ENCODE measurements at places on chromosomes 3 and 15.

- no peak for DNase-seq
These were observed 30.0 kb downstream of the CCNL1 start for GRCh38 chr3:157129803-157130466.

DNA sequence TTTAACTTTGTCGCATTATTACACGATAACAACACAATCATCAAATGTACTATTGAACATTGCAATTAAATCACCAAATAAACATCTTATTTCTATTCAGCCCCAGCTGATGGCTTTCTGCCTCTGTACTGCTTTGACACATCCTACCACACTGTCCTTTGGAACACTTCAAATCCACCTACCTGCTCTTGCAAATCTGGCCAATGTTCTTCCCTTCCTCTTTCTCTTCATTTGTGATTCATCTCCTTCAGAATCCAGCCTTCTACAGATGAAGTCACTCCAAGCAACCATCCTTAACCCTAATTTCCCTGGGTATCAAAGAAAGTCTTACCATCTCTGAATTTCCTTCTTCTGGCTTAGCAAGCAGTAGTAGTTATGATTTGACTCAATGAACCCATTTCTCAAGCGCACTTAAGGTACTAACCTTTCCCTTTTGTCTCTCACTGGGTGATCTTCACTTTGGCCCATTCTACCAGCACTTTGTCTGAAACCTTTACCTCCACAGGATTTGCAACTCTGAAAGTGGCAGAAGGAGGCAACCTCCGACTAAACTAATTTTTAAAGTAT, 502.9 kb downstream of the FOXP1 start:
- no peak for DNase-seq

DNA sequence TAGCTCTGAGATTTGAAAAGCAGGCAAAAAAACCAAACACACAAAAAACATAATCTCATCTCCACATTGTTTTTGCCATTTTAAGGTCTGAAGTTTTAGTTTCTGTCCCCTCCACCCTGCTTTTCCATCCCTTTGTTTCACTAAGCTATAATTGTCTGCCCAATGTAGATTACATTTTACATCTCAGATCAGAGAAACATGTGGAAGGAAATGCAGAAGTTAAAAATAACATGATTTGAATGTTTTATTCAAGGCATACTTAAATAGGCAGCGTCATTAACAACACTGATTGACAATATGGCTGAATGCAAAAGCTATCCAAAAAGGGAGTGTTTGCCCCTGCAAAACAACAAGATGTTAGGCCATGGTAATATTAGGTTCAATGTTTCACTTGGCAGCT, 448.1 kb upstream of the ZNF385D start:
- no peak for DNase-seq

- DNase-seq, result no peak
These were observed 53.6 kb downstream of the MAP3K13 start for GRCh38 chr3:185416513-185416912.

- DNase-seq, result no peak
These were observed 289.7 kb upstream of the TPM1 start for GRCh38 chr15:62752657-62753517.

GRCh38 chr3:171955598-171955997, 83.8 kb upstream of the FNDC3B start:
- DNase-seq, result no peak

DNA sequence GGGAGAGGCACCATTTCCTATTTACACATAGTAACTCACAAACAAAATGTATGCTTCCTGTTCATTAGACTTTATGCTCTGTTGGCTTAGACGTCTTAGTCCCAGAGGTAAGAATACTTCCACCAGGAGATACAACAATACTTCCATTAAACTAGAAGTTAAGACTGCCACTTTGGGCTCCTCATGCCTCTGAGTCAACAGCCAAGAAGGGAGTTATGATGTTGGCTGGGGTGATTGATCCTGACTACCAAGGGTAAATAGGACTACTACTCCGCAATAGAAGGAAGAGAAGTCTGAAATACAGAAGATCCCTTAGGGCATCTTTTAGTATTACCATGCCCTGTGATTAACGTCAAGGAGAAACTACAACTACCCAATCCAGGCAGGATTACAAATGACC, 43.5 kb upstream of the ABI3BP start:
- no peak for DNase-seq

- DNase-seq, result no peak
These were observed 841 bp downstream of the SLC6A20 start for GRCh38 chr3:45795509-45795881.

DNA sequence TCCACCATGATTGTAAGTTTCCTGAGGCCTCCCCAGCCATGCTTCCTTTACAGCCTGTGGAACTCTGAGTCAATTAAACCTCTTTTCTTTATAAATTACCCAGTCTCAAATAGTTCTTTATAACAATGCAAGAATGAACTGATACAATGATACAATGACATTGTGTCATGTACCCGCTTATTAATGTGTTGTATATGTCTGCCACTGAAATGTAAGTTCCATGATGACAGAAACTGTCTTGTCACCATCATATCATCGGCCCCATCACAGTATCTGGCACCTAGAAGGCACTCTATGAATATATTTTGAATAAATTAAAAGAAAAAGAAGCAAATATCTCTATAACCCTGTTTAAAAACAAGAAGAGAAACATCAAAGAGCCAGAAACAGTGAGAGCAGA, 29.6 kb downstream of the FEZF2 start:
- no peak for DNase-seq

- no peak for DNase-seq
These were observed 27.2 kb downstream of the BCL2A1 start for GRCh38 chr15:79943820-79944219.

GRCh38 chr3:150738688-150739087, 24.3 kb downstream of the SIAH2 start:
- no peak for DNase-seq

DNA sequence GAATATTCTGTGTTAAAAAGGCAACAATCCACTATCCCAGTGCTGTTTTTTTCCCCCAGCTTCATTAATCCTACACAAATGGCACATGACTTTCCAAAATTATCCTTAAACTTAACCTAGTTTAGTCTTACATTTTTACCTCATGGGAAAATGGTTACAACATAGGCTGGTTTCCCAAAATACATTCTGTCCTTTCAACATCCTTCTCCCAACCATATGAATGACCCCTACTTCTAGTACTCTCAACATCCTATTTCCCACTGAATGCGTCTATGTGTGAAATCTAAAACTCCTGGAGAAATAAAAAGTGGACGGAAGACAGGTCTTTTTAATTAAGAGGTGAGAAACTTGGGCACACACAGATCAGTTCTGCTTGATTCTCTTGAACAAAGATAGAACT, 33.3 kb downstream of the ATOSA start:
- no peak for DNase-seq

DNA sequence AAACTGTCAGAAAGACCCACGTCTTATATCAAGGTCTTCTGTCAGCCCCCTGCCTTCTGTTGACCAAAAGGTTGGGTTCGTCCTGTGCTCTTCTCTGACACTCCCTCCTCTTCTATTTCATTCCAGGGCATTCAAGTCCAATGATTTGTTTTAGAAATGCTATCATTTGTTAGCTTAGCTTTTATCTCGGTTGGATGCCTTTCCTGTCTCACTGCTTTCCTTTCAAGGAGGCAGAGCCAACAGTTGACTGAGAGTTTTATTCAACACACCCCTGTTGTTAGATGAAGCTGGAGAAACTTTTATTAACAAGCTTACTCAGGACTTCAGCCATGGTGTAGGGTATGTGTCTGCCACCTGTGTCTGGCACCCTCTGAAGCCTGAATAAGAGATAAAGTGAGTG, 112.0 kb upstream of the SLC7A14 start:
- no peak for DNase-seq

- DNase-seq, result no peak
These were observed 367.5 kb downstream of the MECOM start for GRCh38 chr3:169295912-169296570.

DNA sequence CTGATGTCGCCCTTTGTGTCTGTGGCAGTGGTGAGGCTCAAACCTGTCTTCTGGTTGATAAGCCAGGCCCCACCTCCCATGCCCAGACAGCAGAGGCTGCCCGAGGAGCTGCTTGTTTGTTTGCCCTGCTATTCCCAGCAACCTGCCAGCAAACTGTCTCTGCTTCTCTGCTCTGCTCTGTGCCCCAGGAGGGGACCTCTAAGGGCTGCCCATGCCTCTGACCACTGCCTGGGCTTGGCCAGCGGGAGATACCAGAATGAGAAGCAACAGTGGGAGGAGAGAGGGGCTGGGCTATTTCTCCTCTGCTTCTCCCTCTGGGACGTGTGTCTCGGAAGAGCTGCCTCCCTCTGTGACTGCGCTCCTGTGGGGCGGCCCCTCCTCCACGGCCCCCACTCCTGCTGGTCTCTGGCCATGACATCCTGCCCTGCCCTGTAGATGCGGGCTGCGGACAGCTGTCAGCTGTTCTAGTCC, 213.1 kb downstream of the RPLP1 start:
- DNase-seq, result no peak

GRCh38 chr3:49723296-49723627, 489 bp downstream of the GMPPB start:
- DNase-seq, result peak; percentile 20

- no peak for DNase-seq
These were observed 56.2 kb downstream of the SH3BP5 start for GRCh38 chr3:15276028-15276724.

GRCh38 chr3:133996996-133997395, 32.7 kb downstream of the SLCO2A1 start:
- DNase-seq, result no peak

GRCh38 chr3:32632533-32633265, 52.3 kb upstream of the CNOT10 start:
- no peak for DNase-seq

DNA sequence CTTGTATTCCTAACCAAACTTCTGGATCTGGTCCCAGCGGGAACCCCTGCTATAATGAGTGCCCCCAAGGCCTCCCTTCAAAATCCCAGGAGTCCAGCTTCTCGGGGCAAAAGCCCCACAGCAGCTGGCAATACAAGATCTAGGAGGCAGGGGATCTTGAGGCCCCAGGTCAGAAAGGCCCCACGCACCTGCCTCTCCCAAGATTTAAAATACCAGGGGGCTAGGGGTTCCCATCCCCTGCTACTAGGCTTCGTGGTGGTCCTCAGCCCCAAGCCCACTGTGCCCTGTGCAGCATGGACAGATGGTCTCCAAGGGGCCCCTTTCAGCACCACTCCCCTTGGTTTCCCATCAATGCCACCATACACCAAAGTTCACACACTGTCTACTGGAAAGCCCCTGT, 15.8 kb upstream of the CYP11A1 start:
- DNase-seq, result no peak

GRCh38 chr3:48564022-48564421, 441 bp upstream of the UCN2 start:
- peak; percentile 30 for DNase-seq

- DNase-seq, result no peak
These were observed 37.7 kb downstream of the PLD1 start for GRCh38 chr3:171772427-171773056.

DNA sequence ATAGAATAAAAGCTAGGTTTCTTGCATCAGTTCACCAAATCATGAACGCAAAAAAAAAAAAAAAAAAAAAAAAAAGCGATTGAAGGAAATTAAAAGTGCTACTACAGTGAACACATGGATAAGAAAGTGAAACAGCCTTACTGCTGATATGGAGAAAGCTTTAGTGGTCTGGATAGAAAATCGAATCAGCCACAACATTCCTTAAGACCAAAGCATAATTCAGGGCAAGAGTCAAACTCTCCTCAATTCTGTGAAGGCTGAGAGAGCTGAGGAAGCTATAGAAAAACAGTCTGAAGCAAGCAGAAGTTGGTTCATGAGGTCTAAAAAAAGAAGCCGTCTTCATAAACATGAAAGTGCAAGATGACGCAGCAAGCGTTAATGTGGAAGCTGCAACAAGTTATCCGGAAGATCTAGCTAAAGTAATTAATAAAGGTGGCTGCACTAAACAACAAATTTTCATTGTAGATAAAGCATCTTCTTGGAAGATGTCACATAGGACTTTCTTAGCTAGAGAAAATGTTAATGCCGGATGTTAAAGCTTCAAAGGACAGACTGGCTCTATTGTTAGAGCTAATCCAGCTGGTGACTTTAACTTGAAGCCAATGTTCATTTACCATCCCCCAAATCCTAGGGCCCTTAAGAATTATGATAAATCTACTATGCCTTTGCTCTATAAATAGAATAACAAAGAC, 19.2 kb downstream of the P3H2 start:
- no peak for DNase-seq

- no peak for DNase-seq
These were observed 381.9 kb downstream of the ERC2 start for GRCh38 chr3:56086355-56086754.

DNA sequence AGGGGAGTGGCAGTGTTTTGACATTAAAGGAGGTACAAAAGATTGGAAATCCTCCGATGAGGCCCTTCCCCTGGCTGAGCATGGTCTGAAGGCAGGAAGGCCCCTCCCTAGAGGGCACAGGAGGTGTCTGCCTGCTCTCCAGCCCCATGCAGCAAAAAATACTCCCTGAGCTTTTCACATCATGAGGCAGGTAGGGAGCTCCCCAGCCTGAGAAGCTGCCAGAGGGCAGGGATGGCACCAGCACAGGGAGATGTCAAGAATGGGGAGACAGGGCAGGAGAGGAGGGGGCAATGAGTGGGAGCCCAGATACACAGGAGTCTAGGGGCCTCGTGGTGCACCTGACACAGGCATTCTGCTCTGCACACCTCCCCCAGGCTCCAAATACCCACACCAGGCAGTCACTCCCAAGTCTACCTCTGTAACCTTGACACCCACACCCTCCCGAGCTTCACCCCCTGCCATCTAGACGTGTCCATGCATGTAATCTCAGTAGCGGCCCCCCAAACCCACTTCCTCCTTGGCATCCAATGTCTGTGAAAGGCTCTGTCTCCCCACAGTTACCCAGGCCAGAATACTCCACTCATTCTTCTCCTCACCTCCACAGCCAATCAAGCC, 22.9 kb downstream of the GRAMD2A start:
- DNase-seq, result no peak

GRCh38 chr15:48309740-48310139, 21.5 kb upstream of the DUT start:
- DNase-seq, result no peak

DNA sequence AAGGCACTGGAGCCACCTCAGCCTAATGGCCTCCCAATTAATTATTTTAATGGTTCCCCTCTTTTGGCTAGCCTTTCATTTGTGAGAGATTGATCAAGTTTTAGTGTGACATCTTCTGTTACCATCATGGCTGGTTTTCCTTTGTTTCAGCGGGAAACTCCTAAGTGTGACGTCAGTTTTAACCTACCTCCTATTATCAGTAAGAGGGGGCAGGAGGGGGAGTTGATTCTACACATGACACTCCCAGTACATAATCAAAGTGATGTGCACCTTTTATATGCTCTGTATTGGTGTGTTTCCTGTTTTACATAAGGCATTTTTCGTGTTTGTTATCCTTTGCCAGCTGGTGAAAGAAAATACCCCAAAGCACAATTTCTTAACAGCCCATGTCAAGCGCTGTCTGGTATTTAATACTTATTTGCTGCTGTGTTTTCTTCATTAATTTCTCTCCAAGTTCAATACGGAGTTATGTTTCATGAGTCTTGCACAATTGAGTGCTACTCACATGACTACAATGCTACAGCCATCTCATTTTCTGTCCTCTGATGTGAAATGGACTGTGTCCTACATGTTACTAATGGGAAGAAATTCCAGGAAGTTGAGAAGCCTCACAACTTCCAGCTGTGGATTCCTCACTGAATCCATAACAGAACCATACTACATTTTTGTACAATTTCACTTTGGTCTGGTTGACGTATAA, 52.2 kb upstream of the POLR2M start:
- DNase-seq, result no peak
